ENCODE measurements at places on chromosomes 4 and X.
A peak's percentile ranks its signal among the peaks of the same experiment; 100 is the strongest.

- no peaks in the 10 kb centered on the region for H3K36me3 ChIP-seq
- no peak overlapping the region for H3K27ac ChIP-seq
- DNase-seq: no peak
Observed at GRCh38 chr4:147076179-147076578, 130.5 kb upstream of the TTC29 start.

DNA sequence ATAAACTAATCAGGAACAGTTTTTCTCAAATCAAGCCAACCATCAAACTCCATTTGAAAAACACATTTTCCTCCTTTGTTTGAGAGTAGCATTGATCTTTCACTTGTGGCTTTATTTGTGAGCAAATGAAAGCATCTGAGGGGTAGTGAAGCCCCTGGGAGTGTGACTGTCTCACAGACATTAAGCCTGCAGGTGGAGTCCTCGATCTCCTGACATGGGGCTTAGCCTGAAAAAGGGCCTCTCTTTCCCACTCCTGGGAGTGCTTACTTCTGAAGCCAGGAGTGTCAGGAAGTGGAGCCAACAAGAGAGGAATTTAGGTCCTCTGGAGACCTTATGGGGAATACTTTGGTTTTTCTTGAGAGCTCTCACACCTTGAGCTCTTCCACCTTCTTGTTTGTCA, 158.2 kb upstream of the SFRP2 start:
- H3K36me3 ChIP-seq: no peaks in the 10 kb centered on the region
- no peaks in the 10 kb centered on the region for H3K4me1 ChIP-seq
- H3K27ac ChIP-seq: no peak overlapping the region
- no peaks in the 10 kb centered on the region for H3K27me3 ChIP-seq
- H3K4me3 ChIP-seq: no peak overlapping the region
- no peak for DNase-seq

DNA sequence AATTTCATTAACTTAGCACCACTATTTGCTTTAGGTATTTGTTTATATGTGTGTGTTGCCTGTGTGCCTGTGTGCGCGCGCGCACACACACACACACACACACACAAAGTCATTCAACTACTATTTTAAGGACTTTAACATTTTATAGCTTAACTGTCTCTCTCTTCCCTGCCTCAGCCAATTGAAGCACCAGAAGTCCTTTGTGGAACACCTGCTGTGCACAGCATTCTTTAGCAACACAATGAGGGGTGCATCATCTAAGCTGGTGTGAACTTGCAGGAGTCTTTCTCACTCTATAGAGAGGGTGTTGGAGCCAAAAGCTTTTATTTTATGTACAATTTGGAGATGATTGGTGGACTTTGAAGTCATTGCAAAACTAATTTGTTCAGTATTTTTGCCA, 31.3 kb downstream of the SLIT2 start:
- H3K36me3 ChIP-seq: peaks cover 7% of the 10 kb centered on the region
- DNase-seq: no peak
- no peaks in the 10 kb centered on the region for H3K27me3 ChIP-seq
- H3K4me1 ChIP-seq: peaks cover 43% of the 10 kb centered on the region

GRCh38 chr4:172666711-172667368, 501.8 kb upstream of the GALNT7 start:
- H3K4me1 ChIP-seq: no peaks in the 10 kb centered on the region
- no peak for DNase-seq
- no peaks in the 10 kb centered on the region for H3K36me3 ChIP-seq
- peaks cover 10% of the 10 kb centered on the region for H3K27me3 ChIP-seq
- H3K27ac ChIP-seq: no peak overlapping the region
- no peak overlapping the region for H3K4me3 ChIP-seq

DNA sequence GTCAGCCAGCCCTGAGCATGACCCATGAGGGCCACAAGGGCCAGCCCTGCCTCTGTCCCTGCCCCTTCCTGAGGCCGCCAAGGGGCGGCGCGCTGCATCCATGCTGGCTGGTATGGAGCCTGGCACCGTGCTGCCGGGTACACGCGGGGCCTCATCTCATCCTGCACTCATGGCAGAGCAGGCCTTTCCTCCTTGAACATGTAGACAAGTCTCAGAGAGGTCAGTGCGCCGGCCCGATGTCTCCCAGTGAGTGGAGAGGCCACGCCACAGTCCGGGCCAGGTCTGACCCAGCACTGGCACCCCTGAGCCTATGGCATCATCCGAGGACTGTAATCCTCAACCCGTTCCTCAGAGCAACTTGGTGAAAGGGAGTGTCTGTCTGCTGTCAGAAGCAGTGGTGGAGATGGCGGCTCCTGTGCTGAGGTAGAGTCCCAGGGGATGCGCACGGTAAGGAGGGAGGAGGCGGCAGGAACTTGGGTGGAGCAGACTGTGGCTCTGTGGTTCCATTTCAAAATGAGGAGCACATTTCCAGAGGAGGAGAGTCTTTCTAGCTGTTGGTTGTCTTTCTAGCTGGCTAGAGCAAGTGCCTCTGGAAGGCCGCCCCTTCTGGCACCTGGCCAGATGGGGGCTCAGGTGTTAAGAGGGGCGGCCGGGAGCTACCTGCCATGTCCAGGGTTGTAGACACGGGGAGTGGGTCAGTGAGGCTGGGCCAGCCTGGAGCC, 32.8 kb downstream of the TRMT44 start:
- H3K36me3 ChIP-seq: peaks cover 6% of the 10 kb centered on the region
- peak overlapping the region; percentile 69 for H3K27ac ChIP-seq
- H3K4me3 ChIP-seq: no peak overlapping the region
- peaks cover 7% of the 10 kb centered on the region for H3K4me1 ChIP-seq
- DNase-seq: no peak
- no peaks in the 10 kb centered on the region for H3K27me3 ChIP-seq

Data from type B pancreatic cell (in vitro differentiated cells).